ENCODE measurements at places on chromosomes 7 and 10.

GRCh38 chr7:108181073-108181985 is 51.2 kb upstream of the LAMB4 start:
- DNase-seq: no peak

DNA sequence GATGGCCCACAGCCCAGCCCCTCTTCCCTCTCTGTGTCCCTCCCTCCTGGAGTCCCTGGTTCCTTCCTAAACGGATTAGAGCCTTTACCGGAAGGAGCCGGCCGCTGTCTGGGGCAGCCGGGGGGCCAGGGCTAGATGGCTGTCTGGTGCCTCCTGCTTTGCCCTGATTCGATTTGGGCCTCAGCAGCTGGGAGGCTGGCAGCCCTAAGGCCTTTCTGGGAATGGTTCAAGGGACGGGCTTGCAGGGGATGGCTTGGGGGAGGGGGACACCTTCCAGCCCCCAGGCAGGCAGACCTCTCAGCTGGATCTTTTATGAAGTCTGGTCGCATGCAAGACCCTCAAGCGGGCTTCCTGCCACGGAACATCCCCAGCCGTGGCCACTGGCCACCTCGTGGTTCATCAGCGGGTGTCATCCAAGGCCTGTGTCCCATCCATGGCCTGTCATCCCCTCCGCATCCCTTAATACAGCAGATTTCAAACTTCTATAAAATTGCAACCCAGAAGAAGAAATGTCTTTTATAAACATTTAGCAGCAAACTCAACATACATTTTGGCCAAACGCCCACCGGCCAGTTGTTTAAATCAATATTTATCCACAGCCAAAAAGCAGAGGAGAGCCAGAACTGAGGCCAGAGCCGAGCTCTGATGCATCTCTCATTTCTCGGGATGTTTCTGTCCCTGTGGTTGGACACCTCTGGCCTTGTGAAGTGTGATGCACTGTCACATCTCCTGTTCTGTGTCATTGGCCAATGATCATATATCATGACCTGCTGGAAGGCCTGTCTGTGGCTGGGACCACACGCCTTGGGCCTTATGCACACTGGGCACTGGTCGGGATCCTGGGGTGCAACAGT is 52.0 kb downstream of the GTF2IRD1 start:
- DNase-seq: no peak

- no peak for DNase-seq
These were observed 53.2 kb upstream of the CUX1 start for GRCh38 chr7:101764221-101764620.

DNA sequence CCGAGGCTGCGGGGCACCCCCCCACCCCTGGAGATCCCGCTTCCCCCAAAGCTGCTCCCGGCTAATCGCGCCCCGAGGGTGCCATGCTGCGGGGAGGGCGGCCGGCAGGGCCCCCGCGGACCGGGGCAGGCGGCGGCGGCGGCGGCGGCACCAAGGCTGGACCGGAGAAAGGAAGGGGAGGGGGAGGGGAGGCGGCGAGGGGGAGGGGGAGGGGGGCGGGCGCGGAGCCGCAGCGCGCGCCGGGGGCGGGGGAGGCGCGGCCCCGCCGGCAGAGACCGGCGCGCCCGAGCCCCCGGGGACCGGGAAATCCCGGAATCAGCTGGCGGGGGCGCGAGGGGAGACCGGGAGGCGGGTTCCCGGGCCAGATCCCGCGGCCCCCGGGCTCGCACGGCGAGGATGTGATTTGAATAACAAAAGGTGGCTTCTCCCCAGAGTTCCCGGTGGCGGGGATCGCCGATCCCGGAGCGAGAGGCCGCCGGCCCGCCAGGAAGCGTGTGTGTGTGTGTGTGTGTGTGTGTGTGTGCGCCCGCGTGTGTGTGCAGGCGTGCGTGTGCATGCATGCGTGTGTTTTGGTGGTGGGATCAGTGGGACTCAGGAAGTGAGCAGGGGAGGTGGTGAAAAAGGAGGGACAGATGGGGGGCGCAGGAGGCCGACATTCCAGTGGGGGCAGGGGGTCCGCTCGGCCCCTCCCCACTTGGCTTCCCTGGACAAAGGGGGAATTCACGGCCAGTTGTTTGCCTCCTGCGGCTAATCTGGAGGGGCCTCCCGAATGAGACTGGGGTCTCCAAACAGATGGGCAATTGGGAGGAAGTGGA is 99.5 kb downstream of the HIP1 start:
- peak; percentile 29 for DNase-seq

DNA sequence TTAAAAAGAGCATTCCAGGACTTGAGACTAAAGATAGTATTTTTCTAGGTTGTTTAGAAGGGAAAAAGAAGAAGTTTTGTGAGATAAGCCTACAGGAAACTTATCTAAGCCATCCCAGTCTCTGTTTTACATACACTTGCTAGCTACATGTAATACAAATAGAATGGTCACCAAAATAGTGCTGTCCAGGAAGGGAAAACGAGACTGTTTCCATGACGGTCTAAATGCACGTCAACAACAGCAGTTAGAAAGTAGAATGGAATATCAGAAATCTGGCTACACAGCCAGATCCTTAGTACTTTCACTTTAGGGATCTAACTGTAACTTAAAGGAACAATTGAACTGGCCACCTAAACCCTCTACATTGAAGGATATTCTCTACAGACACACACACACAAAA is 117.6 kb downstream of the TSPAN12 start:
- DNase-seq: no peak
